Left renal pelvis (tissue), 4 donors: ENCODE measurements at places on chromosomes 3 and 15. TPM values are rescaled to one million over a fixed set of nuclear protein-coding genes. Genes with fewer than 3 reads are reported as not detected.

MRAS gene
- 31.5 TPM for polyA plus RNA-seq

SLC22A14 gene
- 0.10 TPM for polyA plus RNA-seq

GRCh38 chr3:34859746-34860145, 779.6 kb upstream of the ARPP21 start:
- no peak for DNase-seq

GRCh38 chr3:50388720-50389413, 29.5 kb upstream of the TMEM115 start:
- no peak for DNase-seq

- DNase-seq: no peak
Measured at GRCh38 chr15:40968290-40969085, 15.2 kb downstream of the CHAC1 start.

DNA sequence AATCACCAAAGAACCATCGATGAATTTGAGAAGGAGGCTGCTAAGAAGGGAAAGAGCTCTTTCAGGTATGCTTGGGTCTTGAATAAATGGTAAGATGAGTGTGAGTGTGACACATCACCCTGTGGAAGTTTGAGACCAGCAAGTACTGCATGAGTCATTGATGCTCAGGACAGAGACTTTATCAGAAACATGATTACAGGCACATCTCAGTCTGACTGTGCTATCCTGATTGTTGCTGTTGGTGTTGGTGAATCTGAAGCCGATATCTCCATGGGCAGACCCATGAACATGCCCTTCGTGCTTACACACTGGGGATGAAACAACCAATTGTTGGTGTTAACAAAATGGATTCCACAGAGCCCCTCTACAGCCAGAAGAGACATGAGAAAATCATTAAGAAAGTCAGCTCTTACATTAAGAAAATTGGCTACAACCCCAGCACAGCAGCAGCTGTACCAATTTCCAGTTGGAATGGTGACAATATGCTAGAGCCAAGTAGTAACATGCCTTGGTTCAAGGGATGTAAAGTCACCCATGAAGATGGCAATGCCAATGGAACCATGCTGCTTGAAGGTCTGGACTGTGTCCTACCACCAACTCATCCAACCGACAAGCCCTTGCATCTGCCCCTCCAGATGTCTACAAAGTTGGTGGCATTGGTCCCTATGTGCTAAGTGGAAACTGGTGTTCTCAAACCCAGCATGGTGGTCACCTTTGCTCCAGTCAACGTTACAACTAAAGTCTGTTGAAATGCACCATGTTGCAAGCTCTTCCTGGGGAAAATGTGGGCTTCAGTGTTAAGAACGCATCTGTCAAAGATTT, 20.5 kb downstream of the TM4SF4 start:
- DNase-seq: no peak
